ENCODE measurements at places on chromosomes 1 and 21.

GRCh38 chr1:246800756-246801155 lies 76.5 kb downstream of the SCCPDH start:
- DNase-seq: no peak

GRCh38 chr1:24032981-24033380 lies 52.9 kb upstream of the SRSF10 start:
- DNase-seq: no peak

DNA sequence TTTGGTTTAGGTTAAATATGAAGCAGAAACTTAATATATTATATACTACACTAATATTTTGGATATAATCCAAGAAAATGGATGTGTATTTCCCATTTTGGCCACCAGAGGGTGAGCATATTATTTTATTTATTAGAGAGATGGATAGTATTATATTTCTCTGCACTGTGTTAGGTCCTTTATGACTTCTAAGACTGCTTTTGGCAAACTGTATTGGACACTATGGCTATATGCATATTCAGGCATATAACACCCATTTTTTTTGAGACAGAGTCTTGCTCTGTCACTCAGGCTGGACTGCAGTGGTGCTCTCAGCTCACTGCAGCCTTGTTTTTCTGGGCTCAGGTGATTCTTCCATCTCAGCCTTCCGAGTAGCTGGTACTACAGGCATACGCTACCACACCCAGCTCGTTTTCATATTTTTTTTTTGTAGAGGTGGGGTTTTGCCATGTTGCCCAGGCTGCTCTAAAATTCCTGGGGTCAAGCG lies 17.8 kb upstream of the PGM1 start:
- DNase-seq: peak; percentile 46

DNA sequence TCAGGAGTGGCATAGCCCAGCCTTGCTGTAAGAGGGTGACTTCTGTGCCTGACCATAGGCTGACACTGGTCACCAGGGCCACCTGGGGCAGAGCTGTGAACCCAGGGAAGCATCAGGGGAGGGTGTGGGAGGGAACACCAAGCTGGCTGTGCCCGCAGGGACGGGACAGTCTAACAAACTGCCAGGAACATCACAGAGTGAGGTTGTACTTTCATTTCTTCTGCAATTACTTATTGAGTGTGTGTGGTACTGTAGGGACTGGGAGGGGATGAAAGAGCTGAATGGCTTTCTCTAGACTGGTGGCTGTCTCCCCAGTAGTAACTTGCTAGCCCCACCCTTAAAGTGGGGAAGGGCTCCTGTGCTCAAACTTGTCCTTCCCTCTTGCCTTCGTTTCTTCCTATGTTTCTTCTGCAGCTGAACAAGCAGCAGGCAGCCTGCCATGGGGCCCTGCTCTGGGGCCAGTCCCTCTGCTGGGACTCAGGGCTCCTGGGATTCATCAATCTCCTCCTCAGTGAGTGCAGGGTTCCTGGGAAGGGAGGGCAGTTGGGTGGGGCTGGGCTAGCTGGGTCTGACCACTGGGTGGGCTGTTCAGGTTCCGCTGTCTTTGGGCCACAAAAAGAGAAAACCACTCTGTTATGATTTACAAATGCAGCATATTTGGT lies 39.7 kb upstream of the ETV3 start:
- DNase-seq: no peak

DNA sequence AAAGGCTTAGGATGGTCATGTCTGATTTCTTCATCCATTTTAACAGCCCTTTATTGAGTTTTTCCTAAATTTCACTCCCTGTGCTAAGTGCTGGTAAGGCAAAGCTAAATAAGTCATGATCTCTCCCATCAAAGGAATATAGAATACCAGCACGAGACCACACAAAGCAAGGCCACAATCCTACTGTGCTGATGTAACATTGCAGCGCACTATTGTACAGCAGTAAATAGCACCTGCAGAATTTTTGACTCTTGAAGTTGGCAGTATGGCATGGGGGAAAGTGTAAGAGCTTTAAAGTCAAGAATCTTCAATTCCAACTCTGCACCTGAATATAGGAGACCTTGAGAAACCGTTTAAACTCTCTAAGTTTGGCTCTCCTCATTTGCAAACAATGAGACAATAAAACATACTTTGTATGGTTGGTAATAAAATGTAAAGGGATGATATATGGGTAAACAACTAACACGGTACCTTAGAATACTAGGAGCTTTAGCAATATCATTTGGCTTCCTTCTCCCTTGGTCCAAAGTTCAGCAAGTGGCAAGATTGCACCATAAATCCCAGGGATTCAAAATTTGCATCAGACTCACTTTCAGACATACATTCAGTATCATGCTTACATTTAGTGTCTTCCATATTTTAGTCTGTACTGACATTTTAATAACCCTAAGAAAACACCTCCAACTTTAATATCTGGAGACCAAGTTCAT lies 132.9 kb upstream of the PRDX6 start:
- no peak for DNase-seq

- no peak for DNase-seq
These were observed 60.6 kb downstream of the RIPK4 start for GRCh38 chr21:41706263-41706639.

DNA sequence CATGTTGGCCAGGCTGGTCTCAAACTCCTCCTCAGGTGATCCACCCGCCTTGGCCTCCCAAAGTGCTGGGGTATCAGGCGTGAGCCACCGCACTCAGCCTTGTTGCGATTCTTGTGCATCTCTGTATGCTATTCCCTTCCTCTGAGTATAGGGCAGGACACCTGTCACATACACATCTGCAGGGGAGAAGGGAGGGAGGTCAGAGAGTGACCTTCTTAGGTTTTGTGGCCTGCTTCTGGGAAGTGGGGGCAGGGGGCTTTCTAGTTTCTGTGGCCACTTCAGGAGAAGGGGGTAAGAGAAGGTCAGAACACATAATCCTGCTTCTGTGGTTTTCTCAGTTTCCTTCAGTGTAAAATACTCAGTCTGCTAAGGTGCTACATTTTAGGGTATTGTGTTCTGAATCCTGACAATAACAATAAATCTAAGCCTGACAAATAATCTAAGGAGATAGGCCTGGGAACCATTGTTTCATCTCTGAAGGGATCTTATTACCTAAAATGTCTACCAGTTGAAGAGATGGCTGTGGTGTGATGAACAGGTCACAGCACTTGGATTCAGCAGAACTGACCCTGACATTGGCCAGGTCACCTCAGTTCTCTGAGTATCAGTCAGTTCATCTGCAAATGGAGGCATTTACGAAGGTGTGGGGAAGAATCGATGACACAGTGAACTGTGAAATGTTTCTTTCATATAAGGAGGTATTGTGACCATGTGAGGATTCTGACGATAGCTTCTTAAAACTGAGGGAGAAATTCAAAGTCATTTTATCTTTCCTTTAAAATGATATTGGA lies 212.6 kb upstream of the L1TD1 start:
- DNase-seq: no peak

DNA sequence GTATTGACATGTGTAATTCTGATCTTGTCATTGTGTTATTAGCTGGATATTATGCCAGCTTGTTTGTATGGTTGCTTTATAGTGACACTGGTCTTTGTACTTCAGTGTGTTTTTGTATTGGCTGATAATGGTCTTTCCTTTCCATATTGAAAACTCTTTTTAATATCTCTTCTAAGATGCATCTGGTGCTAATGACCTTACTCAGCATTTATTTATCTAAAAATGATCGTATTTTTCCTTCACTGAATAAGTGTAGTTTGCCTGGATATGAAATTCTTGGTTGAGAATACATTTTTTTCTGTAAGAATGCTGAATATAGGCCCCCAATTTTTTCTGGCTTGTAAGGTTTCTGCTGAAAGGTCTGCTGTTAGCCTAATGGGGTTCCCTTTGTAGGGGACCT lies 465.5 kb upstream of the TMPRSS15 start:
- DNase-seq: no peak

DNA sequence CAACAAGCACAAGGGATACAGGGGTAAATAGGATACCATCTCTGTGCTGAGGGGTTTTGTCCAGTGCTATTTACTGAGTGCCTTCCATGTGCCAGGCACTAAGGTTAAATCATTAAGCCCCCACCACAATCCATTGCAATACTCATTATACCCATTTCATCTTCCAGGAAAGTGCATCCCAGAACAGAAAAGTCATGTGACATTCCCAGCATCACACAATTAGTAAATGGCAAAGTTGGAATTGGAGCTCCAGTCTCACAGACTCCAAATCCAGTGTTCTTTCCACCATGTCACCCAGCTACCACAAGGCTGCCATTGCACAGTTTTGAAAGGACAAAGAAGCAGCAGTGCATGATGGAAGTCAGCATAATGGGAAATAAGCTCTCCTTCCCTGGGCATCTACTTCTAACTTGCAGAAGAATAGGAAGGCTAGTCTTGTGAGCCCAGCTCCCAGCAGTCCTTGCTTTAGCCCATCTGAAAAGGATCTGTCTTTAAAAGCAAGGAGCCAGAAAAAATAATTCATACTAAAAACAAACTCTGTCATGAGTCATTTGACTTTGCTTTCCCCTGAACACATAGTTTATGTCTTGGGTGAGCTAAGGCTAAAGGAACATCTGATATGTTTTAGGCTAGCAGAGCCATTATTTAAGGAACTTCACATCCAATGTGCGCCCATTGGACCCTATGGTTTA lies 111.4 kb upstream of the HOOK1 start:
- DNase-seq: no peak

DNA sequence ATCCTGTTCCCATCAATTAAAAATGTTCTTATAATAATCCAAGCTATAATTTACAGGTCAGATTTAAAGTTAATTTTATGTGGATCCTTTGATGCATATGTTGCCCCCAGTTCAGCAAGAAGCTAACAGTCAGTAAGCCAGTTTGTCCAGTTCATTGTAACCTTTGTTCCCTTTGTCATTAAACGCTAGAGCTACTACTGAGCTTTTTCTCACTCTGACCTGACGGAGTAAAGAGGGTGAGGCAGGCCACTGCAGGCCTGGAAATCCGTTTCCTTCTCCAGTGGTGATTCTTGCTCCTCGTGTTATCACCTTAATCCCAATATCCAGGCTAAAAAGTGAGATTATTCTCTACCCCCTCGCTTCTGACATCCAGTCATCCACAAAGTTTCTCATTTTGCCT lies 10.2 kb downstream of the YBX1 start:
- no peak for DNase-seq

DNA sequence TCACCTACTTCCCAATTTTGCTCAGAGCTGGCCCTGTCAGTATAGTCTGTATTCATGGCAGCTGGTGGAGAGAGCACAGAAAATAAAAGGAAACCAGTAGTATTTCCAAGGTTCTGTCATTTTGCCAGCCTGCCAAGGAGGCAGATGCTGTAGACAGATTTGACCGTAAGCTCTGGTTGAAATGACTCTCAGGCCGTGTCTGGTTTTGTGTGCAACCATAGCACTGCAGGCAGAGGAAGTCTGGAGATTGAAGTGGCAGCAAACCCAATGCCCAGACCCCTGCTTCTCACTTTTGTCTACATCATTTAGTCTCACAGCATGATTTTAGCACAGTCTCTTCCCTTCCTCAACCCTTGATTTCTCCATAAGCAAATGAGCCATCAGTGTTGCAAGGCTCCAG lies 291.7 kb downstream of the PAPPA2 start:
- DNase-seq: peak; percentile 88

DNA sequence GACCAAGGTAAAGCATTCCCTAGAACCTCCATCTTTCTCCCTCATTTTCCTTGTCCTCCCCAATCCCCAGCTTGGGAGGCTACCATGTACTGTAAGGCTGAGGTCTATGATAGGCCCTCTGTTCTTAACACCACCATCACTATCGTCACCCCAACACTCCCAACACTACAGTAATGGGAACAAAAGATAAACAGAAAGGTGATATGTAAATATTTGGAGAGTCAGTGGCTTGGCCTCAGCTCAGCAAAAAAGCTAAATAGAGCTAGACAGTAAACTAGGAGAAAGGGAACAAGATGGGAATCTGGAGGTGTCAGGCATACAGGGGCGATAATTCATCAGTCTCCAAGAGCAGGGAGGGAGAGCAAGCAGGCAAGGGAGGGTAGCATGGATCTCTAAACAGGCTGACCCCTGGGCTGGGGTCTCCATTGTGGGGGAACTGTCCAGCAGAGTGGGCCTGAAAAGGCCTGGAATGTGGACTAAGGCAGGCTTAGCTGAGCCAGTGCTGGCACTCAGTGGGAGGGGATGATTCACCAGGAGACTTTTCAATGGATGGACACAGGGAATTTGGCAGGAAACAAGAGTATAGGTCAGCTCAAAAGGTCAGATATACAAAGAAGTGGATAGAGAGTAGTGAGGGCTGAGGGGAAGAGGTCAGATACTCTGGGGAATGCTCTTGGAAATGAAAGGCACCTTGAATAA lies 6.7 kb downstream of the WNT2B start:
- no peak for DNase-seq

DNA sequence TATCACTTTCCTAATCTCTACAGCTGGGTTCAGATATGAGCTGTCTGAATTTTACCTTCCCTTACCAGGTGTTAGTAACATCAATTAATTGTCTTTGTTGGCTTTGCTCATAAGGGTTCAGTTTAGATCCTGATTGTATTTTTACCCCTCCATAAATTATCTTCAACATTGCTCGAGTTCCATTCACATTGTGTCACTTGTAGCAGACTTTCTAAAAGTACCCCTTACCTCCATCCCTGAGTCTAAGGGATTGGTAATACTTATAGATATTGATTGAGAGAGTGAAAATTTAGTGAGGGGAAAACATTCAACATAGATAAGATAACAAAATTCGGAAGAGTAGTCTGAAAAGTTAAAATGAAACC lies 7.3 kb downstream of the RASAL2 start:
- no peak for DNase-seq

- DNase-seq: no peak
These were observed 3.7 kb downstream of the OR10J1 start for GRCh38 chr1:159443066-159443750.

- DNase-seq: no peak
These were observed 1.1 kb downstream of the SERBP1 start for GRCh38 chr1:67429011-67429527.

DNA sequence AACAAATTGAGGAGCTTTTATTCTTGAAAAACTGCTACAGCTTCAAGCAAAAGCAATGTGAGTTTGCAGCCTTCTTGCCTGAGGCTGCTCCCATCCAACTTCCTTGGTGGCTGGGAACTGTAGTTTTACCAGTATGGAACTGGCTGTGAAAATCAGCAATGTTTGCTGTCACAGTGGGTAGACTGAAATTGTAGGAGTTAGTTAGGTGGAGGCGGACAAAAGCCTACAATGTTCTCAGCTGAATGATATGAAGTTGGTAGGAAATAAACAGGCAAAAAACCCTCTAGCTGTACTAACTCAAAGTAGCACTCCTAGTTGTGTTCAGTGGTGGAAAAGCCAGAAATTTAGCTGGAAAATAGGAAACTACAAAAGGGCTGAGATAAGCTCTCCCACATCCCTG lies 18.5 kb downstream of the HAX1 start:
- no peak for DNase-seq
